ENCODE measurements at places on chromosomes 5 and 9.

- DNase-seq: no peak
These were observed 19.7 kb downstream of the C7 start for GRCh38 chr5:40928886-40929448.

DNA sequence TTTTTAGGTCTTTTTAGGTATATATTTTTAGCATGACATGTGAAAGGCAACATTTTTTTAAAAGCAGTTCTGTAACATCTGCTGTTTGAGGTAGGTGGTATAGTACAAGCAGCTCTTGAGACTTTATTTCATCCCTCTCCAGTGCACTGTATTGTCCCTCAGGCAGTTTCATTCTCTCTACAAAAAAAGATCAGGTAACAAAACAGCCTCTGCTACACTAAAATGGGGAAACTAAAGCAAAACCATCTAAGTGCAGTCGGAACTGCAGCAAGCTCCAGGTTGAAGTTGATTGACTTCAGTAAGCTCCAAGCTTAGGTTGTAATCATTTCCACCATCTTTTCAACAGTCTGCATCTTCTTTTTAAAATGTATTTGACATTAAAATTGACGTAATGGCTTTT lies 195.6 kb downstream of the DEPDC1B start:
- no peak for DNase-seq

DNA sequence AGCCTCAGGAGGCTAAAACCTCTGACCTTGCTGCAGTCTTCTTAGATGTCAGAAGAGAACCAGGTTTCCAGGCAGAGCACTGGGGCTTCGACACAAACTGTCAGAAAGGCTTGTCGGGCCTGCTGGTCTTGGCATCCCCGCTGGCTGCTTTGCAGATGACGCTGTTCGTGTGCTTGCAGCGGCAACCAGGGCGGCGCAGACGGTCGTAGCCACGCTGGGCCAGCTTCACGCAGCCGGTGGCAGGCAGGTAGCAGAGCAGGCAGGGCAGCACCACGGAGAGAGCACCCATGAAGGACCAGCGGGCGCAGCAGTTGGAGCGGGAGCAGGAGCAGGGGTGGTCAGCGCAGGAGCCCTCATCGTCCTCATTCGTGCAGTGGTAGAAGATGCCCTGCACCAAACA lies 10.7 kb downstream of the SPRY4 start:
- DNase-seq: no peak

- no peak for DNase-seq
These were observed 170.2 kb upstream of the HMHB1 start for GRCh38 chr5:143641549-143642355.

GRCh38 chr5:108432024-108432423 lies 50.1 kb upstream of the FBXL17 start:
- no peak for DNase-seq

DNA sequence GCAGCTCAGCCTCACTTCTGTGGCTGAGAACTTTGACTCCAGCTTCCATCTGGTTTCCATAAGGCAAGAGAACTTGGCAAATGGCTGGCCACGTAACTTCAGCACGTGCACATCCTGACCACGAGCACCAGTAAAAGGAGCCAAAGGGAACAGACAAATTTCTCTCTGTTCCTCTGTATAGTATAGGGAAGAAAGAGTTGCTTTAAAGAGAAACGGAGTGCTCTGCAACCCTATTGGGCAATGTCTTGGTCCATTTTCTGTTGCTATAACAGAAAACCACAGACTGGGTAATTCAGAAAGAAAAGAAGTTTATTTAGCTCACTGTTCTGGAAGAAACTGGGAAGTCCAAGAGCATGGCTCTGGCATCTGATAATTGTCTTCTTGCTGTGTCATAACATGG lies 558.7 kb downstream of the ACTL7B start:
- peak; percentile 88 for DNase-seq

- no peak for DNase-seq
These were observed 102.2 kb downstream of the PARP8 start for GRCh38 chr5:50768634-50769033.

DNA sequence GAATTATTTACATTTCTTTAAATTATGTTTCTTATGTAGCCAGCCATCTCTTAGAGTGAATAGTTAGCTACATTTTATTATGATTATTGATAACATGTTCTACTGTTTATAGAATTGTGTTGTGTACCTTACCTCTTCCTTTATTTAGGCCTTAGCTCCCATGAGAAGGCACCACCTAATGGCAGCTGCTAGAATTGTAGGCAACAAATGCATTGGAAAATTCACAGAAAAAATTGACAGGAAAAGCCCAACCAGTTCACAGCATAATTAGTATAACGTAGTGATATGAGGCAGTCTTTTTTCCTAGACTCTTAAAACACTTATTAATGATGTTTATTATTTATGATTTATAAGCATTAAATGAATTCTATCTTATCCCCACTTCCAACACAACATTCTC lies 175.8 kb downstream of the WDR70 start:
- peak; percentile 24 for DNase-seq

DNA sequence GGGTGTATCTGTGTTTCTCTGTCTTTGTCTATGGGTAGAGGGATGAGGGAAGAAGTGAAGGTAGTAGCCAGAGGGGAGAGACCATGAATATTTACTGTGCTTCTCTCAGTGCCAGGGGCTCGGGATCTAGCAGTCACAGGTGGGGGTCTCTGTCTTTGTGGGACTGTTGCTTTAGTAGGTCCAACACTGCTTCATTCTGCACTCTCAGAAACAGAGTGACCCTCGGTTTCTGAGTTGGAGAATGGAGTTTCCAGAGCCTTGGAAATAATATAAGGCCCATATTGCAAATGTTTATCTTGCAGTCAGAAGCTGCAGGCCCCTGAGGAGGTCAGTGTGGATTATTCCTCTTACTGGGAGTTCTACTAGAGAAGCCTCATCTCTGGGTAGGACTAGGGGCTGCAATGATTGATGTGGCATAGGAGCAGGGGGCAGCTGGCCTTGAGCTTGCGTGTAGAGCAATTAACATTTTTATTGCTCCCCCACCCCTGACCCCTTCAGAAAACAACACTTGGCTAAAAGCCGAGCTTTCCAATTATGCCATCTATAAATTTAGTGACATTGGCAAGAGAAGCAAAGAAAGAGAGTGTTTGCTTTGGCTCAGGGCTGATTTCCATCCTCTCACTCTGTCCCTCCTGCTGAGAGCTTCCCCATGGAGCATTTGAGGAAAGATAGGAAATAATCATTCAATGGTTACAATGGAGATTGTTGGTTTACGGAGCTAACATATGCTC lies 55.0 kb upstream of the TRPC7 start:
- no peak for DNase-seq

- no peak for DNase-seq
These were observed 354 bp downstream of the NCBP1 start for GRCh38 chr9:97633859-97634490.

- DNase-seq: no peak
These were observed 4.5 kb downstream of the GRK6 start for GRCh38 chr5:177430972-177431316.

DNA sequence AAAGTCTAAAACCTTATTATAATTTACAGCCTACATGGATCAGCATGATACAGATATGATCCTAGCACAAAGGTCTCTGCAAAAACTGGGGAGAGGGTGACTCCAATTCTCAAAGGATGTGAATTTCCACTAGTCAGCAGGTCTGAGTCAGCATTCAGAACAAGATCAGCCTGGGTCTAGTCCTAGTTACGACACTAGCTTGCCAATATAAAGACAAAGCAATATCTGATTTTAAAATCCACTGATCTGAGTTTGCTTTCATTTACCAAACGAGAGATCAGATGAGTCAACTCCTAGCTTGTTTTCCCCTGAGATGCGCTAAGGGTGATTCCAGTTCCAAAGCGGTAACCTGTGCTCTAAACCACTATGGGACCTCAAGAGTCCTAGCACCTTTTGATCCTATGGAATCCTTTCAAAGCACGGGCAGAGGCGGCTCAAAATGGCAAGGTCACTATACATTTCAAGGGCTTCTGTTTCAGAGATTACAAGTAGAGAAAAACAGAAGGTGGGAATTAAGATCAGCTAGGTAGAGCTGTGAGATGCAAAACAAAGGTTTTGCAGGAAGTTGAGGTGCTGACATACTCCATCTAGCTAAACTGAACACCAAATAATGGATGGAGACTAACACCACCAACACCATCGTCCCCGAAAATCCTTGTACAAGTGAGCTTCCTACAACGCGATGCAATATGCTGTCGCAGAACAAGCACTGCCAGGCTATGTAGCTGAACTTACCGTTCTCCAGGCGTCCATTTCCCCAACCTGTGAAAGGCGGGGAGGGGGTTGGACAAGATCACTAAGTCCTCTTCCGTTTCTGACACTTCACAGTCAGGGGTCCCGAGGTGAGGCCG lies 906 bp downstream of the SLC25A51 start:
- DNase-seq: peak; percentile 43

GRCh38 chr5:39203275-39203922 lies 16.0 kb downstream of the FYB1 start:
- DNase-seq: no peak

DNA sequence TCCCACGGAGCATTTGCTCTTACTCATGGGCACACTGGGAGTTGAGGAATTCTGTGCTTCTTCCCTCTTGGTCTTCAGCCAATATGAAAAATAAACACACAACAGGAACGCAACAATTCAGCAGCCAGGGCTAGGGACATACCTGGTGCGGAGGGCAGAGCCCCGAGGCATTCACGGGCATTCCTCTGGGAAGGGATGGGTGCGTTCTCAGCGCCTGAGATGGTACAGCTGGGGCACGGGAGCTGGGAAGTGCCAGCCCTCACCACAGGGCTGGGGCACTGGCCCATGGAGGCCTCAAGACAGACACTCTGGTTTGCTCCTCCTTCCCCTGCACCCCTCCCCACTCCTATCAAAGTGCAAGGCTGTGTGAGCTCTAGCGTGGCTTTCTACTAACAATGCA lies 2.1 kb downstream of the SLC6A3 start:
- no peak for DNase-seq

- DNase-seq: no peak
These were observed 3.8 kb upstream of the ITGA2 start for GRCh38 chr5:52985306-52985705.

GRCh38 chr5:143696921-143697320 lies 115.0 kb upstream of the HMHB1 start:
- no peak for DNase-seq

GRCh38 chr5:27462936-27463335 lies 424.6 kb upstream of the CDH9 start:
- DNase-seq: no peak

- no peak for DNase-seq
These were observed 1.1 kb upstream of the SNCAIP start for GRCh38 chr5:122310889-122311288.

GRCh38 chr9:68515326-68516017 lies 25.2 kb downstream of the TMEM252 start:
- DNase-seq: no peak

- no peak for DNase-seq
These were observed 167.3 kb upstream of the FST start for GRCh38 chr5:53313145-53313544.

- no peak for DNase-seq
These were observed 753 bp downstream of the RPS6 start for GRCh38 chr9:19379283-19379682.

DNA sequence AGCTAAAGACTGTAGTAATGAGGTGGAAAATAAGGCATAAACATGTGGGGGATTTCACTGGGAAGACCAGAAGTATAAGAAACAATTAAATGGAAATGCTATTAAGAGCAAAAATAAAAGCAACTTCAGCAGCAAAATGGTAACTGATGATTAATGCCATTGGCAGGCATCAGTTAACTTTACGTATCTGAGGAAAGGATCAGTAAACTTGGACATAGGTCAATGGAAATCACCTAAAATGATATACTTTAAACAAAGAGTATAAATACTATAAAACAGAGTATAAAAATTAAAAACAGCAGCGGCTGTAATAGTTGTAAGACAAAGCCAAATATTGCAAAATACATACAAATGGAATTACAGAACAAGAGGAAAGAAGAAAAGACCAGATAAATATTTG lies 992.1 kb downstream of the DNAH5 start:
- no peak for DNase-seq

DNA sequence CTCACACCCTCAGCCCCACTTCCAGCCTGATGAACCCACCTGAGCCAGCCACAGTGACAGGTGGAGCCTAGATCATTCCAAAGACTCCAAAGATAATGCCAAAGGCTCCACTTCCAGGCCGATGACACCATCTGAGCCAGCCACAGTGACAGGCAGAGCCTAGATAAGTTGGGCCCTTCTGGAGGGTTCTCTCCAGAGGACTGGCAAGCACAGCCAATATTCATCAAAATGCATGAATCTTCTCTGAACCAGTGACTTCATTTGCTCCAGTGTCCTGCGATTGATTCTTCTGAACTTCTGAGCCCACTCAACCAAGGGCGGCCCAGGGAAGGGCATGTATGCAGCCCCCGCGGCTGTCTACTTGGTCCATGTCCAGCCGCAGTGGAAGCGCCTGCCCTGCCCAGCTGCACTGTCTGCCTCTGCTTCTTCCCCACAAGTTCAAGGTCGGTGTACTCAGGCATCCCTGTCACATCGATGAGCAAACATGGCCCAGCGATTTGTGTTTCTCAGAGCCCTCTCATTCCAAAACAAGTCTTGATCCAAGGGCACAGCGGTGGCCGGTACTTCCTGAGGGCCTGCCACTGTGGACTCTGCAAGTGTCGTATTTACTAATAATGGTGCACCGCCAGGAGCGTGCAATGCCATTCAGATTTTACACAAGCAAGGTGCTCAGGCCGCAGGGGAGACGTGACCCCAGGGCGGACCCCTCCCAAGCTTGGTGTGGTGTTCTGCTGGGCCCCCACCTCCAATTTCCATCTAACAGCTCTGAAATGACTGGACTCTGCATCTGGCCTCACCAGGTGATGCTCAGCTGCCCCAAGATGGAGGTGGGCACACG lies 107.0 kb downstream of the VAV2 start:
- no peak for DNase-seq

- DNase-seq: no peak
These were observed 51.5 kb downstream of the COL15A1 start for GRCh38 chr9:98995059-98995671.

- peak; percentile 75 for DNase-seq
These were observed at the start of gene LHX2 for GRCh38 chr9:124011460-124012301. LHX2 (plus strand) TSS chr9:124011768; CDS start chr9:124012349, 581 bp downstream.

- DNase-seq: no peak
These were observed 70.8 kb upstream of the SMIM23 start for GRCh38 chr5:171714851-171715250.

DNA sequence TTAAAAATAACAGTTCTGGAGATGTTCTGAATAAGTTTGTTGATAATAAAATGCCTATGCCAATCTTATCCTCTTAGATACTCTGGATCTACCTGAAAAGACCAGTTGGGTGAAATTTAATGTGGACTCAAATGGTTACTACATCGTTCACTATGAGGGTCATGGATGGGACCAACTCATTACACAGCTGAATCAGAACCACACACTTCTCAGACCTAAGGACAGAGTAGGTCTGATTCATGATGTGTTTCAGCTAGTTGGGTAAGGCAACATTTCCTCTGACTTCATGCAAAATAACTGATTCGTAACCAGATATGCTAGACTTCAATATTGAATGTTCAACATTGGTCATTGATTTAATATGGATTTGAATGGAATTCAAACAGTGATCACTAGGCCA lies 27.0 kb downstream of the ERAP2 start:
- no peak for DNase-seq

- no peak for DNase-seq
These were observed 29.3 kb downstream of the CATSPER3 start for GRCh38 chr5:134997015-134997414.
